Naive B cell (primary cell): ENCODE measurements at places on chromosomes 12 and 14. TPM values are rescaled to one million over a fixed set of nuclear protein-coding genes. Genes with fewer than 3 reads are reported as not detected.

GRCh38 chr14:64717870-64718269 lies 13.6 kb downstream of the PLEKHG3 start:
- H3K36me3 ChIP-seq = peaks cover 19% of the 10 kb centered on the region
- no peak for DNase-seq
- H3K27me3 ChIP-seq = peaks cover 42% of the 10 kb centered on the region

- no peak for DNase-seq
- H3K27me3 ChIP-seq = no peaks in the 10 kb centered on the region
- no peak overlapping the region for H3K27ac ChIP-seq
- H3K4me1 ChIP-seq = no peaks in the 10 kb centered on the region
- H3K4me3 ChIP-seq = no peak overlapping the region
- H3K36me3 ChIP-seq = no peaks in the 10 kb centered on the region
Measured at GRCh38 chr14:53836551-53836950, 120.1 kb downstream of the BMP4 start.

GRCh38 chr12:48932878-48933277 lies 7.6 kb upstream of the FKBP11 start:
- H3K27me3 ChIP-seq = no peaks in the 10 kb centered on the region
- DNase-seq = no peak
- H3K27ac ChIP-seq = no peak overlapping the region
- H3K4me3 ChIP-seq = no peak overlapping the region

The CPNE6 gene
- not detected for polyA plus RNA-seq

DNA sequence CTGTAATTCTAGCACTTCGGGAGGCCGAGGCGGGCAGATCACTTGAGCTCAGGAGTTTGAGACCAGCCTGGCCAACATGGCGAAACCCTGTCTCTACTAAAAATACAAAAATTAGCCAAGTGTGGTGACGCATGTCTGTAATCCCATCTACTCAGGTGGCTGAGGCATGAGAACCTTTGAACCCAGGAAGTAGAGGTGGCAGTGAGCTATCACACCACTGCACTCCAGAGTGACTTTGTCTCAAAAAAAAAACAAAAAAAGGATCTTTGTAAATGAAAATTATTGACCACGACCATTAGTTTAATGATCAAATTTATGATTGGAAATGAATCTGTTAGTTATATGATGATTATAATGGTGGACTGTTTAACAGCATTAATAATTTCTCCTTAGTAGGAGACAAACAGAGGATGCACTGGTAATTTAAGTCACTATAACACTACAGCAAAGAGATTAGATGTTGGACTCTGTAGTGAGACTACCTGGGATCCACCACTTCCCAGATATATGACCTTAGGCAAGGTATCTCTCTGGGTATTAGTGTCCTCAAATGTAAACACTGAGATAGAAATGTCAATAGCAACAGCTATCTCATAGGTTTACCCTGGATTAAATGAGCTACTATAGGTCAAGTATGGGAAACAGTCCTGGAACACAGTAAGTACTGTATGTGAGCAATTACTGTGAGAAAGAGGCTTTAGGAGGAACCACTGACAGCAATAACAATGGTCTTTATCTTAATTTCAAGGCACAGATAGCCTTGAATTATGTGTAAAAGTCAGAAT lies 214.7 kb downstream of the NOVA1 start:
- DNase-seq = no peak
- no peaks in the 10 kb centered on the region for H3K4me1 ChIP-seq
- no peak overlapping the region for H3K27ac ChIP-seq
- no peaks in the 10 kb centered on the region for H3K36me3 ChIP-seq
- H3K27me3 ChIP-seq = no peaks in the 10 kb centered on the region
- no peak overlapping the region for H3K4me3 ChIP-seq

GRCh38 chr14:90558041-90558982 lies 161.5 kb downstream of the CALM1 start:
- no peak for DNase-seq
- H3K36me3 ChIP-seq = no peaks in the 10 kb centered on the region
- no peak overlapping the region for H3K27ac ChIP-seq
- H3K4me1 ChIP-seq = no peaks in the 10 kb centered on the region

GRCh38 chr14:98952593-98953350 lies 319.2 kb downstream of the BCL11B start:
- no peaks in the 10 kb centered on the region for H3K4me1 ChIP-seq
- H3K27ac ChIP-seq = no peak overlapping the region
- H3K36me3 ChIP-seq = no peaks in the 10 kb centered on the region
- no peak overlapping the region for H3K4me3 ChIP-seq
- no peaks in the 10 kb centered on the region for H3K27me3 ChIP-seq
- no peak for DNase-seq

The MSI1 gene
- not detected for polyA plus RNA-seq
